ENCODE measurements at places on chromosomes 12 and 14.

DNA sequence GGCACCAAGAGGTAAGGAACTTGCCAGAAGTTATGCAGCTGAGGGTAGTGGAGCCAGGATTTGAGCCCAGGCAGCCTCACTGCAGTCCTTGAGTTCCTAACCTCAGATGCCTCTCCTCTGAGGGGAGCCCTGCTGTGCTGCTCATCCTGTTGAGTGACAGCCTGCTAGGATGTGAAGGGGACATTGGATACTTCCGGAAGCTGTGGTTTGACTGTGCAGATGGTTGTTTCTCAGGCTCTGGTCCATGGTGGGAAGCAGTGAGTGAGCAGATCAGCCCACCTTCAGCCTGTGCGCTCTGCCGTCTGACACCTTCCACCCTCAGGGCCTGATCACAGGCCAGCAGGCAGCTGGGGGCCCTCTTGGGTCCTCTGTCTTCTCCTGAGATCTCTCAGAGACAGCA, 253.2 kb downstream of the CACNA1C start:
- DNase-seq = no peak

GRCh38 chr14:77872983-77873382, 73.1 kb downstream of the ADCK1 start:
- DNase-seq = no peak

- no peak for DNase-seq
Observed at GRCh38 chr14:102666635-102667034, 74.2 kb downstream of the RCOR1 start.

- no peak for DNase-seq
Observed at GRCh38 chr14:51561141-51561540, 90.6 kb upstream of the FRMD6 start.

GRCh38 chr12:87441511-87441910, 587.7 kb downstream of the C12orf50 start:
- no peak for DNase-seq

GRCh38 chr14:55130196-55130550, 1.1 kb downstream of the LGALS3 start:
- no peak for DNase-seq

DNA sequence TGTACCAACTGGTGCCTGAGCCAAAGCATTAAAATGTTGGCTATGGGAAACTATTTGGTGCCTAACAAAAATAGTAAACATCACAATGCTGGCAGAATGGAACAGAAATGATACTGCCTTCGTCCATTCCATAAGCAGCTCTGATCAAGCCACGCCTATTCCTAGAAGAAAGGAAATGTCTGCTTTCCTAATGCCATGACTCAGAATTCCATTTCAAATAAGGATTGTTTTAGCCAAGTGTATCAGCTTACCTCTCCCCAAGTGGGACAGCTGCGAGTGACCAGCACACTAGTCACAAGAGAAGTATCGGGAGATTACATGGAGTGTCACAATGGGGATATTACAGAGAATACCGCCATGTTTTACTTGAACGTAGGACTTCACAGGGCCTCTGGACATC, 38.7 kb downstream of the GLT8D2 start:
- DNase-seq = no peak

DNA sequence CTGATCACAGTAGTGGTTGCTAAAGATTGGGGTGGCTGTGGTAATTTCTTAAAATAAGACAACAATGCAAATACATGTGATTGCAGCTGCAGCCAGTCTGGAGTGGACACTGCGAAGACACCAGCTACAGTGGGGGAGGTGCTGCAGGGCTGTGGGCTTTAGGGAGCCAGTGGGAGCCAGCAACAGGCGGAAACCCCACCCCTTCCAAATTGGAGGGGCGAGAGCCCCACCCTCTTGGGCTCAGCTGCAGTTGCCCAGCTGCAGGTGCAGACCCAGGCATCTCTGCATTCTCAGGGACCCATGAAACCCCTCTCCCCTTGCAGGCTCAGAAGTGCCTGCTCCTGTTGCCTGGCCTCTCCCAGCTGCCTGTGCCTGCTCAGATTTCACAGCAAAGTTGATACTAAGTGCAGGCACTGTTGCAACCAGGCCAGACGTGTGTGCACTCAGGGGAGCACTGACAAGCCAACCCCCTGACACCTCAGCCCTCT, 104.8 kb downstream of the MYF5 start:
- DNase-seq = no peak

- DNase-seq = no peak
Observed at GRCh38 chr12:101229841-101230241, 19.8 kb upstream of the SLC5A8 start.

DNA sequence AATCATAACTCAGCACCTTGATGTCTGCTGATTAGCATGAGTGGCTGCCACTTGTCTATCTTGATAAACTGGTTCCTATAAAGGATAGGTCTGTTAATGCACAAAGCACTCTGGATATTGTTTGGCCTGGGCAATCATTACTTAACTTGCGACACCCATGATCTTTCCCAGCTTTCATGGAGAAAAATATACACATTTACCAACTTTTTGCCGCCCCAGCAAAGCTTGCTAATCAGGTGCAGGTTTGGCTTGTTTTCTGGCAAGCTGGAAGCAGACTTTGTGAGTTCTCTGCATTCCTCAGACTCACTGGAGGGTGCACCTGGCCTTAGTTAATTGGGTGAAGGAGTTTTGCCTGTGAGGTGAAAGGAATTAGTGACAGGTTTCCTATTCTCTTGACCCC, 1126.4 kb upstream of the FLRT2 start:
- DNase-seq = no peak

DNA sequence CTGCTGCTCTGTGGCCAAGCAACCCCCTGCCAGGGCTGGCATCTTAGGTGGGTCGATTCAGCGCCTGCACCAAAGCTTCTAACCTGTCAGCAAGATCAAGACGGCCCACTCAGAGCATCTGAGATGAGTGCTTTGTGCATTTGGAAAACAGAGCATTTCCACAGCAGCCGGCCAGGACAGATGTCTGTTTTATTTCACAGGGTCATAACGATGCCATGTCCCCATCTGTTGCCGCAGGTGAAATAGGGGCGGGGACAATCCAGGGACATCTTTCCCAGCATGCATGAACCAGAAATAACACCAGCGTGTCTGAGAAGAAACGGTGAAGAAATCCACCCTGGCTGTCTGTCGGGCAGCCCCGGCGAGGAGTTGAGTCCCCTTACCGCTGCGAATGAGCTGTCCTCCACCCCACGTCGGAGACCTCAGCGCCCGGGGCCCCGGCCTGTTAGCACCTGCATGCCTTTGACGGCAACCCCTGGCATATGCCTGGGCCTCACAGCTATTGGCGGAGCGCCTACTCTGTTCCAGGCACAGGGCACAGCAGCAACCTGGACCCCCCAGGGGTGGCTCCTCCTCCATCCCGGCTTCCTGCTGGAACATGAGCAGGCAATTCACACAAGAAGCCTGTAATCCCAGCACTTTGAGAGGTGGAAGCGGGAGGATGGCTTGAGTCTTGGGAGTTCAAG, 30.6 kb upstream of the ULK1 start:
- DNase-seq = no peak

DNA sequence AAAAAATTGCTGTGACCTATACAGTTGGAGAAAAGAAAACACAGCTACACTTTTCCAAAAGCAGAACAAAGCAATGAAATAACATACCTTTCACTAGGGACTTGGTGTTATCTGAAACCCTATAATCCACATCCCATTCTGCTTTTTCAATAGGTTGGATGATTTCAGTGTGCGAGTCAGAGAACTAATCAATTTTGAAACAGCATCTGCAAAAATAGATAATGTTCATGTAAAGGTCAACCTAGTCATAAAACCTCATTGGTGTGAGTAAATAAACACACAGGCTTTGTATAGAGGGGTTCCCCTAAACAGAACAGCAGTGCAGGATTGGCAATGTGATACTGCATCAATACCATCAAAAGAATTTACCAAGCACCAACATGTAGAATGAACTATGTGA, 173.0 kb upstream of the G2E3 start:
- no peak for DNase-seq

GRCh38 chr12:41212625-41213024, 24.5 kb downstream of the PDZRN4 start:
- no peak for DNase-seq

DNA sequence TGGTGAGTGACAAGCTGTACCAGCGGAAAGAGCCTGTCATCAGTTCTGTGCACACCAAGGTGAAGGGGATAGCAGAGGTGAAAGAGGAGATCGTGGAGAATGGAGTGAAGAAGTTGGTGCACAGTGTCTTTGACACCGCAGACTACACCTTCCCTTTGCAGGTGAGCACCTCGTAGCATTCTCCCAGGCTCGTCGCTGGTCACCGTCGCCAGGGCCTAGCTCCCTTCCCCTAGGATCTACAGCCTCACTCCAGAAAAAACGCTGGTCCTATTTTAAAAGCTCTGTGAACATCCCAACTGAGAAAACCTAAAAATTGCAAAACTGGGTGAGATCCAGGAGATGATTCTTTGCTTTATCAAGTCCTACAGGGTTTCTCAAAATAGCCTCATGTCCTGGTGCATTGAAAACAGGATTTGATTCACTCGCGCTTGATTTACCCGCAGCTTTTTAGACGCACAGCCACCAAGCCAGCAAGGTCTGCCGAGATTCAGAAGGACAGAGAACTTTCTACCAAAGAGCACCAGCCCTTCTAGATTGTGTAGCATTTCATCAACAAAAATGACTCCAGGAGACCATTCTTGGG, 22.2 kb downstream of the P2RX7 start:
- DNase-seq = no peak

Data from forelimb muscle (tissue), 1 donor.